ENCODE measurements at places on chromosomes 13 and 19.

DNA sequence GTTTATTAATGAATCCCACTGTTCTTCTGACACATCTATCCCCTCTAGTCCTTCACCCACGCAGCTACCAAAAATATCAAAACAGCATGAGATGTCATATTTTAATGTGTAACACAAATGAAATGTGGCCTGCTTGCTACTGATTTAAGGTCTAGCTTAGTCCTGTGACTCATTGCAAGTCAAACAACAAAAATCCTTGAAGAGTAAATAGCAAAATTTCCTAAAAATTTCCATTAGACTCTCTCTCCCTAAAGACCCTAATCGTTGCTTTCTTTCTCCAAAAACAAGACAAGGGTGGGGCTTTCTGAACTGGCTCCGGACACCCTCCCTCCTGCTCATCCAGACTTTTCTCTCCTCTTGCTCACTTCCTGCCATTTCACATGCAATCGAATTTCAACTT lies 99.9 kb upstream of the IPO5 start:
- DNase-seq, result no peak

DNA sequence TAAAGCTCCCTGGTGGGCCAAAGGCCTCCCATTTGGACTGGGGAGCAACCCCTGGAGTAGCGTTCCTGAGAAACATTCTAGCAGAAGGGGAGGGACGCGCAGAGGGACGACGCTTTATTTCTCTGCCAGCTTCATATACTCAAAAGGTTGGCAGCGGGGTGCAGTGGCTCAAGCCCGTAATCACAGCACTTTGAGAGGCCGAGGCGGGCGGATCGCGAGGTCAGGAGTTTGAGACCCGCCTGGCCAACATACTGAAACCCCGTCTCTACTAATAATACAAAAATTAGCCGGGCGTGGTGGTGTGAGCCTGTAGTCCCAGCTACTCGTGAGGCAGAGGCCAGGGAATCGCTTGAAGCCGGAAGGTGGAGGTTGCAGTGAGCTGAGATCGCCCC lies 16.8 kb downstream of the RB1 start:
- DNase-seq, result no peak

DNA sequence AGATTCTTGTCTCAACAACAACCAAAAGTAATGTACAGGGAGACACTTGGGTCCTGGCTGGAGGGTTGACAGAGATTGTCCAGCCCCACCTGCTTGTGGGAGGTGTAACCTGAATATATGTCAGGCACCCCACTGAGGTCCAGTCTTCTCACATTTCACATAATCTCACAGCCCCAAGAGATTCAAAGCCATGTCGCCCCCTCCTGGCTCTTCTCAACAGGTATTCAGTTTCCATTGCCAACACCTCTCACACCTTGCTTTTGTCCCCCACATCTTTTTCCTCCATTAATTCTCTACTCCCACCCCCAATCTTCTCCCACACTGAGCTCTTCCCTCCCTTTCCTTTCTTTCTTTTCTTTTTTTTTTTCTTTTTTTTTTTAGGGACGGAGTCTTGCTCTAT lies 11.2 kb downstream of the UNC13A start:
- no peak for DNase-seq

DNA sequence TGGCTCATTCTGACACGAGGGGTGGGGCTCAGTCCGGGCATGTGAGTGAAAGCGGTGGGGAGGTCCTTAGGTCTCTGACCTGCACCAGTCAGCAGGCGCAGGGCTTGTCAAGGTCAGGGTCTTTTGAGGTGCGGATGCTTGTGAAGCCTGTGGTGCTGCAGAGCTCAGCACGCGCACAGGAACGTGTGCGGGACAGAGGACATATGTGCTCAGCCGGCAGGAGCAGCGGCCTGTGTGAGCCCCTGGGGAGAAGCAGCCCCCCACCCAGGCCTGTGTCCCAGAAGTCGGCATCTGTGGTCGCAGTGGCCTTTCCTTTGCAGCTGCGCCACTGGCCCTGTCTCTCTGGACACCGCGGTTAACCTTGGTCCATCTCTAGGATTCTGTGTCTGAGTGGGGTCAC lies 30.9 kb downstream of the ATP4B start:
- DNase-seq, result no peak

GRCh38 chr13:29154390-29154789 lies 334.3 kb downstream of the MTUS2 start:
- no peak for DNase-seq

- DNase-seq, result peak; percentile 57
Observed at GRCh38 chr19:10289167-10289835, 451 bp upstream of the ICAM5 start.

DNA sequence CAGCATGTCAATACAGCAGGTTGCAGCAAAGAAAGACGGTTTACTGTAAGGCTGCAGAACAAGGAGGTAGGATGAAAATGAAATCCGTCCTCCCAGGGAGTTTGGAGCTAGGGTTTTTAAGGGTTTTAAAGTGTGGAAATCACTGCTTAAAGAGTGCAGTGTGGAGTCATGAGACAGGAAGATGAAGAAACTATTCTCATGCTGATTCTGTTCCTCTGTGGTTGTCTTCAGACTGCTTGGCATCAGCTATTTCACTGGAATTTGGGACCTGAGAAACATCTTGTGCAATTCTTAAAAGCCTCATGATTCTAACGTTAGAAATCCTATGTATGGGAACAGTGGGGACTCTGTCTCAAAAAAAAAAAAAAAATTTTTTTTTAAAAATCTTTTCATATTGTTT lies 11.4 kb downstream of the ZNF331 start:
- no peak for DNase-seq

DNA sequence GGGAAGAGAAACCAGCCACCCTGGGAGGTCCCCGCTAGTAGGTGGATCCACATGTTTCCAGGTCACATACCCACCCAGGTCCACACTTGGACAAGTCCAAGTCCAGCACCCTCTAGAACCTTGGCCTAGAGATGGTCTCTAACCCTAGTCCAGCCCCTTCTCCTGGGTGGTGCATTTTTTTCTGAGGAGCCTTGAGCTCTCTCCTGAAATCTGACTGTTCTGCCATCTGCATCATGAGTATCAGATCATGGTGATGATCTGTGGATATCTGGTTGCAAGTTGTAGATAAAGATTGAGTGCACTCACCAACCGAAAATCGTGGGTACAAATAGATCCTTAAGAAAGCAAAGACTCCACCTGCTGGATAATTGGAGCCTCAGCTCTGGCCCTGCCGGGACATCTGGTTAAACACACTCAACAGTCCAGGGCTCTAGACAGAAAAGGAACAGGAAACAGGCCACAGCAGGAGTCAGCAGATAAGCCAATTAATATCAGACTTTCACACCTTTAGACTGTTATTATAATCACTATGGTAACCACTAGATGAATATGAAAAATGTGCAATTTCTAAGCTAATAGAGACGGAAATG lies 41.1 kb downstream of the GPR12 start:
- no peak for DNase-seq

DNA sequence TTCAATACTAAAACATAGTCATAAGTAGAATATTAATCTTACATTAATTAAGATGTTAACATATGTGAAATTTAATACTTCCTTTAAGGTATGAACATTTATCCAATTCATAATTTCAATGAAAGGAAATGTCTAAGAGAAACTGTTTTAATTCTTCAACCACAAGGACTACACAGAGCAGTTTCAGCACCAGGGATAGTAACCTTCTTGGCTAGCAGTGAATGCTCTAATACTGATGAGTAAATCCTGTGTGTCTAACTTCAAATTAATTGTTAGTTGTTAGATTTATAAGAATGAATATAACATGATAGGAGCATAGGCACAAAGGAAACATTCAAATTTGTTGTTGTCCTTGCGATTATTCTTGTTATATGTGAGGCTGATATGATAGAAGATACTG lies 15.6 kb upstream of the NBEA start:
- DNase-seq, result no peak

DNA sequence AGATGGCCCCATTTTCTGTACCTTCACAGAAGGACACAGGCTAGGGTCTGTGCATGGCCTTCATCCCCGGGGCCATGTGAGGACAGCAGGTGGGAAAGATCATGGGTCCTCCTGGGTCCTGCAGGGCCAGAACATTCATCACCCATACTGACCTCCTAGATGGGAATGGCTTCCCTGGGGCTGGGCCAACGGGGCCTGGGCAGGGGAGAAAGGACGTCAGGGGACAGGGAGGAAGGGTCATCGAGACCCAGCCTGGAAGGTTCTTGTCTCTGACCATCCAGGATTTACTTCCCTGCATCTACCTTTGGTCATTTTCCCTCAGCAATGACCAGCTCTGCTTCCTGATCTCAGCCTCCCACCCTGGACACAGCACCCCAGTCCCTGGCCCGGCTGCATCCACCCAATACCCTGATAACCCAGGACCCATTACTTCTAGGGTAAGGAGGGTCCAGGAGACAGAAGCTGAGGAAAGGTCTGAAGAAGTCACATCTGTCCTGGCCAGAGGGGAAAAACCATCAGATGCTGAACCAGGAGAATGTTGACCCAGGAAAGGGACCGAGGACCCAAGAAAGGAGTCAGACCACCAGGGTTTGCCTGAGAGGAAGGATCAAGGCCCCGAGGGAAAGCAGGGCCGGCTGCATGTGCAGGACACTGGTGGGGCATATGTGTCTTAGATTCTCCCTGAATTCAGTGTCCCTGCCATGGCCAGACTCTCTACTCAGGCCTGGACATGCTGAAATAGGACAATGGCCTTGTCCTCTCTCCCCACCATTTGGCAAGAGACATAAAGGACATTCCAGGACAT lies 7.0 kb upstream of the CEACAM7 start:
- no peak for DNase-seq

- DNase-seq, result no peak
Observed at GRCh38 chr19:21519488-21519887, 14.1 kb downstream of the ZNF429 start.

DNA sequence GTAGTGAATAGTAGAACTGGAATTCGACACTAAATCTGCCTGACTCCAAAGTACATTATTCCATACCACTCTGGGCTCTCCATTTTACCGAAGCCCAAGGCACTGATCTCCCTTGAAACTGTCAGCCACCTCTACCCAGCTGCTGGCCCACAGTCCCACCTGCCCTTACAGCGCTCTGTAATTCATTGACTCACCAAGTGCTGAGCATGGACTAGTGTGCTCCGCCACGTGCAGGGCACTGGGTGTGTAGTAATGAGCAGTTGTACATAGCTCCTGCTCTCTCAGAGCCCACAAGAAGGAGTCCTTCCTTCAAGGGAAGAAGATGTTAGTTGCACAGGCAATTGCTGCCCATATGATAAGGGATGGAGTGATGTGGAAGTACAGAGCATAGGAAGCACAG lies 76.6 kb upstream of the SIAH3 start:
- DNase-seq, result no peak

DNA sequence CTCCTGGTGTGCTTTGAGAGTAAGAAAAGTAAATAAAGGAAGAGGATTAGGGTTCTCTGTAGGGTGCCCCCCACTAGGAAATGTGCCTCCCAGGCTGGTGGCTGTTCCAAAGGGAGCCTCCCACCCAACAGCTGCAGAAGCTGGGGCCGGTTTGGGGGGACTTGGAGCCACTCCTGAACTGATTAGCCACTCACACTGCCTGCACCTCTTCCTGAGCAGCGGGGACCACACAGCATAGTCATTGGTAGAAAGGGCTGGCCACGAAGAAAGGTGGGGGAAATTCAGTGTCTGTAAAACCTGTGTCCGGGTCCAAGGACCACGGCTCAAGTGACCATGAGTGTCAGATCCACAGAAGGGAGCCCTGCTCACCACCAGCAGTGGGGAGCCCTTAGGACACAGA lies 55.6 kb downstream of the SPACA7 start:
- no peak for DNase-seq

DNA sequence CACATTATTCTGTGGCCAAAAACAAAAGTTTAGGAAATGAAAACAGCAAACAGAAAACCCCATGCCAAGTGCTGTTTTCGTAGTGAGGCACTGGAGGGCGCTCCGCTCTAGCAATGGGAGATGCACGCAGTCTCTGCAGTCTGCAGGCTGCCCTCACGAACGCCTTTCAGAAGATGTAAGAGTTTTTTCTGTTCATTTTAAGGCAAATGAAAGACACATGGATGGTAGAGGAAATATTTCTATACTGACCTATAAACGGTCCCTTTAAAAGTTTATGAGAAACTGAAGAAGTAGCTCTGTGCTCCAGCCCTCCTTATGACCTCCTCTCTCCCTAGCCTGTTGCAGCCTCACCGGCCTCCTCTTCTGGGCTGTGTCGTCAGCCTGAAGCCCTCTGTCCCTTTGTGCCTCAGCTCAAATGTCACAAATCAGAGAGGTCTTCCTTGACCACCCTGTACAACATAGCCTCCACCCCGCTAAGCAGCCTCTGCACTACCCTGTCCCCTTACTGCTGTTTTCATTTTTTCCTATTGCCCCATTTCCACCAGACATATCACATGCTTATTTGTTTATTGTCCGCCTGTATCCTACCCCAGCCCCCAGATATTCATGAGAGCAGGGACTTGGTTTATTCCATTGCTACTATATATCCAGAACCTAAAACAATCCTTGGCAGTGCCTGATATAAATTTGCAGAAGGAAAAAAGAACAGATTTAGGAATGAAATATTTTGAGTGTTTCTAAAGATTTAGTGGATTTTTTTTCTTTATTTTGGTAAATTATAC lies 116.4 kb downstream of the TM9SF2 start:
- DNase-seq, result no peak

DNA sequence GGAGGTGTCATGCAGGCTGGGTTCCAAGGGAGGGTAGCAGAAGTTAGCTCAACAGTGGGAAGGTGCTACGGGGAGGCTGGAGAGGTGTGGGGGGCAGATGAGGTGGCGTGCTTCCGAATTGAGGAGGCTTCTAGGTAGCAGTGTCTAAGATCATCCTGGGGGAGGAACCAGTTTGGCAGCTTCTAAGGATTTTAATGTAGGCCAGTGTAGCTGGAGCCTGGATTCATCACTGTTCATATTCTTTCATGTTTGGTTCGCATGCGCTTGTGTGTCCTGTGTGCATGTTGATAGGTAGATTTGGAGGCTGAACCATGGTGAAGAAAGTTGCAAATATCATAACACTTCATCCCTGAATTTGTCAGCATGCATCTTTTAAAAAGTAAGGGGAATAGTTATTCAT lies 86.7 kb downstream of the GPR12 start:
- DNase-seq, result no peak

- no peak for DNase-seq
Observed at GRCh38 chr19:1933244-1933643, 7.7 kb upstream of the CSNK1G2 start.

GRCh38 chr13:39876258-39876657 lies 220.8 kb downstream of the COG6 start:
- DNase-seq, result no peak

DNA sequence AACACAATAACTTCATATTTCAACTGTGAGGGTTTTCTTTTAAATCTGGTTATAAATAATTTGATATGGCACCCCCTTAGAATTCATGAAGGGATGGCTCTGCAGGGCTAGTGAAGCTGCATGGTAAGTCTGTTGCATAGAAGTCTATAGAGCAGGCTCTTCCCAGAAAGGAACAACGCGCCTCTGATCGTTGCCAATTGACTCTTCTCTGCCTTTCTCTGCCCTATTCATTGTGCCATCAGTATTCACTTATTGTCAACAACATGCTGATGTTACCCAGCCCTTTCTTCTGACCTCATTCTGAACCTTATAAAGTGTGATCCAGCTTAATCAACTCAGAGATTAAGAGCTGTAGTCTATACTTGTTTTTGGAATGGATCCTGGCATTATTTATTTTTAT lies 16.3 kb upstream of the DCT start:
- DNase-seq, result no peak
